ENCODE measurements at places on chromosomes 11 and 22.

DNA sequence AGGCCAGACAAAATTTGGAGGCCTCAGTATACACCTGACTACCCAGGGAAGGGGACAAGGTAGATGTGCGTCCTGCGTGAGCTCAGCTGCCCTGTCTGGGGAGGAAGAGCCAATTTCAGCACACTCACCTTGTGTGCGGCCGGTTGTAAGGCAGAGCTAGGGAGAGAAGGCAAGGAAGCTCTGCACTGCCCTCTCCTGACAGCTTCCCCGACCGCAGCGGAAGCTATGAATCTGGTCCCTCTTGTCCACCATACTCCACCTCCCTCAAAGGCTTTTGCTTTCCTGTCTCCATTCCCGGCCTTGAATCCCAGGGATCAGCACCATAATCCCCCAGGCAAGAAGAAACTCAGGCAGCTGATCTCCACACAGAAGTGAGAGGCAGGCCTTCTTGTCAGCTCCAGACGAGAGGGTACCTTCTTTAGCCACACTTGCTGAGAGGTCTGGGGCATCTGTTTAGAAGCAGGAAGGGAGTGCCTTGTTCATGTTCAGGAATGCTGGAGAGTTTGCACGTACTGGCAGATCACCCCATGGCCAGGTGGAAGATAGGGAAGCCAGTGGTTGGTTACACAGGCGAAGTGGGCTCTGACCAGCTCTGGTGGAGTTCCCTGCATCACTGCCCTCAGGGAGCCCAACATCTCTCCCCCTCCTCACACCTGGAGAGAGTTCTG, 62.5 kb downstream of the FEZ1 start:
- no peak for DNase-seq

DNA sequence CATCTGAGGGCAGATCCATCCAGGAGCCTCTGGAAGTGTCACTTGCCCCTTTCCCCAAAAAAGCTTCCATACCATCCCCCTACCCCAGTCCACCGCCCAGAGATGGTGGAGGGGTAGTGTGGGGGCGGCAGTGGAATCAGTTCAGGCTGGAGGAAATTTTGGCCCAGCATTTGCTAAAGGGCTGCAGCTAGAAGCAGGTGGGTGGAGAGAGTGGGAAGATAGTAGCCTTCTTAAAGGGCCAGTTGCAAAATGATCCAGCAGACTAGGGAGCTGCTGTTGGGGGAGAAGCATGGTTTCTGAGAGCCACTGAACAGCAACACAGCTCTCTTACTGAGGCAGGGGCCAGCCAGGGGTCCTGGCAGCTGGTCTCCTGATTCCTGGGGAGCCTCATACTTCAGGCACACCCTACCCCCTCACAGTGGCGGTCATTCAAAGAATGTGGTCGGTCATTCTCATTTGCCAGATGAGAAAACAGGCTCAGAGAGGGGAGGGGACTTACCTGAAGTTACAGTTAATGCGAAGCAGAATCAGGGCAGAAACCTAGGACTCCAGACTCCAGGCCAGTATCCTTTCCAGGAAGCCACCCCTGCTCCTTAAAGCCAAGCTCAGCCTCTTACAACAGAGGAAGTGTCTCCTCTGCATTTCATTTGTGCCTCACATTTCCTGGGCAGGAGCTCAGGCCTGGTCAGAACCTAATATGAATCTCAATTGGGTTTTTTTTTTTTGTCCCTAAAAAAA, 5.4 kb downstream of the SEC14L2 start:
- no peak for DNase-seq

- DNase-seq, result no peak
Observed at GRCh38 chr22:50221410-50222300, 20.8 kb downstream of the SELENOO start.

DNA sequence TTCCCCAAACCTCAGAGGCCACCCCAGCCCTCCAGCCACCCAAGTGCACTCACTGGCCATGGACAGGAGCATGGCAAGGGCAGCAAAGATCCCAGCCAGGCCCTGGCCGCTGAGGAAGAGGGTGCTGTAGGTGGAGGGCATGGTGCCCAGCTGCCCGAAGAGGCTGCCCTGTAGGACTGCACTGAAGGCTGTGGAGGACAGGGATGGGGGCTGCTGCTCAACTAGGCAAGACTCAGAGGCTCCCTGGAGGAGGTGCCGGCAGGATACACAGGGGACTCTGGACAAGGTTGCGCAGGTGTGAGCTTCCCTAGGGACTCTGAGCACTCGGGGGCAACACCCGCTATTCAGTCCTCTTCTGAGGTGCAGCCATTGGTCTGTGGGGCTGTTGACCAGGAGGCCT, 3.1 kb downstream of the SLC29A2 start:
- no peak for DNase-seq

DNA sequence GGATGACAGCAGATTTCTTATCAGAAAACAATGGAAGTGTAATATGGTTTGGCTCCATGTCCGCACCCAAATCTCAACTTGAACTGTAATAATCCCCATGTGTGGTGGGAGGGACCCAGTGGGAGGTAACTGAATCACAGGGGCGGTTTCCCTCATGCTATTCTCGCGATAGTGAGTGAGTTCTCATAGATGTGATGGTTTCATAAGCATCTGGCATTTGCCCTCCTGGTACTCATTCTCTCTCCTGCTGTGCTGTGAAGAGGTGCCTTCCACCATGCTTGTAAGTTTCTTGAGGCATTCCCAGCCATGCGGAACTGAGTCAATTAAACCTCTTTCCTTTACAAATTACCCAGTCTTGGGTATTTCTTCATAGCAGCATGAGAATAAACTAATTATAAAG, 81.0 kb upstream of the SCUBE2 start:
- DNase-seq, result no peak

GRCh38 chr11:112570333-112570732, 309.7 kb upstream of the PLET1 start:
- DNase-seq, result no peak

DNA sequence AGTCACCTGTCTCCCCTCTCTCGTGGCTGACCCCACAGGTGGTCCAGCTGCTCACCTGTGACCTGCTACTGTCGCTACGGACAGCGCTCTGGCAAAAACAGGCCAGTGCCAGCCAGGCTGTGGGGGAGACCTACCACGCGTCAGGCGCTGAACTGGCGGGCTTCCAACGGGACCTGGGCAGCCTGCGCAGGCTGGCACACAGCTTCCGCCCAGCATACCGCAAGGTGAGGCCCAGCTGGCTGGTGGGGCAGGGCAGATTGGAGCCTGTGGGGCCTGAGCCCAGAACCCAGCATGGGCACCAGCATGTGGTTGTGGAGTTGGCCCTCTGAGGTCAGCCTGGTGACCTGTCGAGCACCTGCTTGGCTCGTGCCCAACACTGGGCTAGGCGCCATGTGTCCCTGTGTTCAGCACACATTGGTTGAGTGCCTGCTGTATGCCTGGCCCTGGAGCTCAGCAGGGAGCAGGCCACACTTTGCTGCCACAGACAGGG, 11.9 kb downstream of the SHISA8 start:
- no peak for DNase-seq

GRCh38 chr22:38759005-38759404, 3.2 kb upstream of the SUN2 start:
- DNase-seq, result no peak

DNA sequence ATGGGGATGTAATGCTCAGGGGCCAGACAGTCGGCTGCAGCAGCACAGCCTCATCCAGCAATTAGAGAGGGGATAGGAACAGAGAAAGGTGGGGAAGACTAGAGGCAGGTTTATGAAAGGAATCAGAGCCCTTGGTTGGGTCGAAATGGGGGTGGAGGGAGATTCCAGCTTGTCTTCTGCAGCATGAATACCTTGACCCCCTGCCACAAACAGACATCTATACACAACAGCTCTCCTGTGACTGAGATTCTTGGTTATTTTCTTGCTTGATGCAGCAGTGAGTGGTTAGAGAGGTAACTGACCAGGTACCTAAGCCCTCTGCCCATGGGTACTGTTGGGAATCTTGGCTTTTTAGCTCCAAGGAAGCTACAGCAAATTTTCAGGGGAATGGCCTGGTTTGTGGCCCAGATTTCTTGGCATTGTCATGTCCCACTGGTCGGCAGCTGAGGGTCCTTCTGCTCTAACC, at the start of gene TRIM49D1:
Gene TRIM49D1, minus strand, starts transcription at position 51 of the 466 bp plus-strand sequence. CDS start 4,535 bp downstream, outside the sequence.
- no peak for DNase-seq

GRCh38 chr11:132809070-132809469, 723.2 kb downstream of the OPCML start:
- no peak for DNase-seq

DNA sequence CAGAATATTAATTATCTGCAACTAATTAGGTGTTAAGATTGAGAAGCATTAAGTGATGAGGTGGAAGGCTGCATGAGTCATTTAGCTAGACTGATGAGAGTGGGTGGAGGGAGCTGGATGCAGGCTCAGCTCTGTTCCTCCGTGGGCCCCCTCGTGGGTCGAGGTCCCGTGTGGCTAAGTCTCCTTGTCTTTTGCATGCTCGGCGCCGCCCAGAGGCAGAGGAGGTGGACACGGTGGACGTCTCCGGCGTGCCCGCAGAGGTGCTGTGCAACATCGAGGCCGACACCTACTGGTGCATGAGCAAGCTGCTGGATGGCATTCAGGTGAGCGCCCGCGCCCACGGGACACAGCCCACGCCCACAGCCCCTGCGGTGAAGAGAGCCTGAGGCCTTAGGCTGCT, 211.6 kb downstream of the TBC1D22A start:
- DNase-seq, result no peak

DNA sequence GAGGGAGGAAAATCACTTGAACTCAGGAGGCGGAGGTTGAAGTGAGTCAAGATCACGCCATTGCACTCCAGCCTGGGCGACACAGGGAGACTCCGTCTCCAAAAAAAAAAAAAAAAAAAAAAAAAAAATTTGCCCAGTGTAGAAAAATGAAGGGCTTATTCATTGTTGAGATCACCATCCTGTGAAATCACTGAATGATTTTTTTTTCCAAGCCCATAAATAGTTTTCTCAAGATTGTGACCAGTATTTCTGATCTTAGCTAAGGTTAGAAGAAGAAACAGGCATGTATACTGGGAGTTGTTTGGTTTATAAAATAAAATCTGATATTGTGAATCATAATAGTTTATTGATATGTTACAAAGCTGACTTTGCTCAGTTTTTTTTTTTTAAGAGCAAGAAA, 269.4 kb downstream of the CADM1 start:
- DNase-seq, result no peak

DNA sequence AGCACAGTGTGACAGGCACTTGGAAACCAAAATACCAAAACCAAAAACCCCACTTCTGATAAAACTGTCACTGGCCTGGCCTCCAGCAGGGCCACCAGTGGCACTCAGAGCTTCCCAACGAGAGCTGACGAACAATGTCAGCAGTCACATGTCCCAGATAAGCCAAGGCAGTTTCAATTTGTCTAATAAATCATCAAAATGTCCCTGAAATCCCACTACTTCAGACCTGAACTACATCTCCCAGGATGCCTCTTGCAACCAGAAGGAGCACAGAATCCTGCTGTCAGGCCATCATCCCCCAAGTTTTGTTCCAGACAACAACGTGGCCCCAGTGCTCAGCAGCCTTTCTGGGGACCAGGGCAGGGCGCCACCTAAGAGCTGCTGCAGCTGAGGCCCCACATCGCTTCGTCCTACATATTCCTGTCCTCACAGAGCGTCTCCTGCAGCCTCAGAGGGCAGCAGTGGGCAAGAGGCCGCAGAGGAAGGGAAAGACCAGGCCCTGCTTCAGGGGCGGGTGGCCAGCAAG, 25.1 kb downstream of the LRFN4 start:
- no peak for DNase-seq

GRCh38 chr11:64026575-64027205, 9.0 kb upstream of the FLRT1 start:
- DNase-seq, result no peak

GRCh38 chr22:44211946-44212930, 31.5 kb downstream of the PARVG start:
- DNase-seq, result no peak

GRCh38 chr11:19398772-19399527, 158.2 kb upstream of the E2F8 start:
- no peak for DNase-seq

- no peak for DNase-seq
Observed at GRCh38 chr11:117731722-117732290, 65.2 kb downstream of the DSCAML1 start.

GRCh38 chr11:16984229-16984628, 30.0 kb downstream of the PLEKHA7 start:
- no peak for DNase-seq

DNA sequence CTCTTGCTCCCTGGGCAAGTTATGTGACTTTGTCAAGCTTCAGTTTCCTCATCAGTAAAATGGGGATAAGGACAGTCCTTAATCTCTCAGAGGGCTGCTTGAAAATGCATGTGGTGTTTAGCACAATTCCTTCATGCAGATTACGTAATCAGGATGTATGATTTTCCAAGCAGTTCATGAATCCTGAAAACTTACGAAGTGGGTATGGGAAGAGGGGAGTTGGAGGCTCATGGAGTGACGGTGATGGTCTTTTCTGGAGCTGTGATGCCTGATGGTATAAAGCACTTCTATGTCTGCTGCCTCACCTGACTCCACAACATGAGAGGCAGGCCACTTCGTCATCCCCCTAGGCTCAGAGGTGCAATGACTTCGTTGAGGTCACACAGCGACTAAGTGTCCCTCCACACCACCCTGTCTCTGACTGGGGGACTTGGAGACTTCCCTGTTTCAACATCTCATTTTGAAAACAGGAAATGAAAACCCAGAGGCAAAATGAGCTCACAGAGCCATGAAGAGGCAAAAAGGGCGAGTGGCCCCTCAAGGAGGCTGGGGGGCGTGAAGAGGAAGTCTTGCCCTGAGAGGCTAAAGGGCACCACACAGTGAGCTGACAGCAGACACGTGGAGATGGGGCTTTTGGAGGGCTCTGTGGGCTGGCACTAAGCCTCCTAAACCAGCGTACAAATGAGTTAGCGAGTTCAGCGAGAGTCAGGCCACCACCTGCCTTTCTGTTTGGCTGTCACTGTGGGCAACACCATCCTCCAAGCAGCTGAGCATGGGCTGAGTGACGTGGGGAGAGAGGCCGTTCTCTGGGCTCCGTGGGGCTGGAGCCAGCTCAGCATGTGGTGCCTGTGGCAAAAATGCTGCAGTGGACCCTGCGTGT, 10.1 kb downstream of the MCM5 start:
- no peak for DNase-seq

DNA sequence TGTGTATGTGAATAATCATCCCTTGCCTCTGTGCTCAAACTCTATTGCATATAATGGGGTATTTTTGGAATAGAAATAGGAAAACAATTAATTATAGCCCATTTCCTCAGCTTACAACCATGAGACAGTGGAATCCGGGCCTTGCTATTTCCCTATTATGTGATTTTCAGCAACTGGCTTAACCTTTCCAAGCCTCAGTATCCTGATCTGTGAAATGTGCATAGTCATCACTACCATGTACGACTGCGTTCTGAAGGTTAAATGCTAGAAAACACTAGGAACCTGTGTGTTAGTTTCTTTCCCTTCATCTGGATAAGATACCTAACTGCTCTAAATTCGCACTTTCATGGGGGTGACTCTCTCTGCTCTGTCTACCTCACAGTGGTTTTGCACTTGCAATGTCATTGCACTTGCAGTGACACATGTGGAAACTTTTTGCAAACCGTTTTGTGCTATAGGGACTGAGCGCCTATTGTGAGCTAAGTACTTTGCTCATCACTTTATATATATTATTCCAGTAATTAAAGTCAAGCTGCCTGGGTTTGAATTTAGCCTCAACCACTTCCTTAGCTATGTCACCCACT, 48.3 kb downstream of the IRAG1 start:
- DNase-seq, result no peak

GRCh38 chr11:131311776-131312514, 58.5 kb upstream of the NTM start:
- DNase-seq, result no peak

GRCh38 chr11:60498853-60499252, 6.3 kb downstream of the MS4A12 start:
- no peak for DNase-seq
